ENCODE measurements at places on chromosomes 3 and 15.

DNA sequence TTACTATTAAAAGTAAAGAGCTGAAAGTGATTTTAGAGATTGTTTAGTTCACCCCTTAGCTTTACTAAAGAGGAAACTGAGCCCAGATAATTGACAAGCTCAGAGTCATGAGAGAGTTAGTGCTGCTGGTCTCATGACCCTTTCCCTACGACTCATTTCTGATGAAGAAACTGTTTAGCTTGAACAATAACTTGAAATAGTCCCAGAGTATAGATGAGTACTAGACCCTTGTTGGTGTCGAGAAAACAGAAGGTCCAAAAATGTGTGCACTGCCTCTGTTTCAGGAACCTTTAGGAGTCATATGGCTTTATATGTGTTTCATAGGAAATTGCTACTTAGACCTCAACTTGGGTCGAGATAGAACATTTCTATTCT is 58.2 kb downstream of the IL16 start:
- no peak for DNase-seq

DNA sequence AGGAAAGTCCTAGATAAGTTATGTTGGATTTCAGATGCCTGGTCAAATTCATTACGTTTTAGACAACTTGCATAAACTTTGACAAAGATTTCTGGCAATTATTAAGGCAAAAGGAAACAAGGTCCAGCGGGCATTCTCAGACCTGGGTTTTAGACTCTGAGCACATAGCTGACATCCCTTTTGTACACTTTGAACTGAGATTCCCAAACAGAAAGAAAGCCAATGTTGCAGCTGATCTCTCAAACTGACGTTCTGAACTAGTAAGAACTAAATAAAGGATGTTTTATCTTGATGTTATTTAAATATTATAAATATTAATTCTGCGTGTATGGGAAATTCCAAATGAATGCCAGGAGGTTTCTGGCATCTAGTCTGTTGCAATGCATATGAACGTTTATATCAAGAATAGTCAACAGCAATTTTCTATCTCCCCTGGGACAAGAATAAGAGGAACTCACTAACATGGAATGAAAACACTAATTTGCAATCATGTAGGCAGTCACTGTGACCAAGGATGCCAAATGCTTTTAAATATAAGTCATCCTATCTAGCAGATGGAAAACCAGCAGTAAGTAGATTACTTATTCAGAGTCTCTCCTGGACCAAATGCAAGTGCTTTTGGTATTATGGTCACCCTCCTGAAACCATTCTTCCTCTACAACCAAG is 202.1 kb downstream of the GREM1 start:
- DNase-seq: no peak

GRCh38 chr3:13022348-13023234 is 50.6 kb downstream of the IQSEC1 start:
- DNase-seq: peak; percentile 93

DNA sequence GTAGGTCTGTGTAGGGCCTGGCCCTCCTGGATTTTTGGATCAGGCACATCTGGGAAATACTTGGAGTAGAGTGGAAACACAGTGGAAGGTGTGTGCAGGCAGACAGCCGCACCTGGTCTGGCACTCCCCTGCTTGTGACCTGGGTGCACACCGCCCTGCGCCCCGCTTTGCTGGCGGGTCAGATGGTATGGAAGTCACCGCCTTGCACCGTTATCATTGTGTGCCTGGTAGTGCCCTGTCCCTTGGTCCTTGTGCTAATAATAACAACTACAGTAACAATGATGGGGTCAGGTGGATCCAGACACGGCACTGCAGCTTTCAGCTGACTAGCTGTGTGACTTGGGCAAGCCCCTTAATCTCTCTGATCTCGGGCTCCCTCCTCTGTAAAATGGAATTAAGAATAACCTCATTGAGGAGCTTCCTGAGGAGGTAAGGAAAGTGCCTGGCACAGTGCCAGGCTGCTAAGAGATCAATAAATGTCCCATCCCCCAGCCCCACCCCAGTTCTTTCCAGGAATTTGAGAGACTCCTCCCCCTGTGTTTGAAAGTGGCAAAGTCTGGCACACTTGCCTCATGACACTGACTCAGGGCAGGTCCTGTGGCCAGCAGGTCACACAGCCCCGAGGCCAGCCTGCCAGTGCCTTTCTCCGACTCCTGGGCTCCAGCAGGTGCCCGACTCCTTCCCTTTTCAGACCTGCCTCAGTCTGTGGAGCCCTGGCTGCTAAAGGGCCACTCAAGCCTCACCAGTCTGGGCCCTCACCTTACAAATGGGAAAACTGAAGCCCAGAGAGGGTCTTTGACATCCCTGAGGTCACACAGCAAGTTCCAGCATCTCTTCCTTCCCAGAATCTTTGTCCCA is 9.8 kb downstream of the ISG20 start:
- DNase-seq: no peak

DNA sequence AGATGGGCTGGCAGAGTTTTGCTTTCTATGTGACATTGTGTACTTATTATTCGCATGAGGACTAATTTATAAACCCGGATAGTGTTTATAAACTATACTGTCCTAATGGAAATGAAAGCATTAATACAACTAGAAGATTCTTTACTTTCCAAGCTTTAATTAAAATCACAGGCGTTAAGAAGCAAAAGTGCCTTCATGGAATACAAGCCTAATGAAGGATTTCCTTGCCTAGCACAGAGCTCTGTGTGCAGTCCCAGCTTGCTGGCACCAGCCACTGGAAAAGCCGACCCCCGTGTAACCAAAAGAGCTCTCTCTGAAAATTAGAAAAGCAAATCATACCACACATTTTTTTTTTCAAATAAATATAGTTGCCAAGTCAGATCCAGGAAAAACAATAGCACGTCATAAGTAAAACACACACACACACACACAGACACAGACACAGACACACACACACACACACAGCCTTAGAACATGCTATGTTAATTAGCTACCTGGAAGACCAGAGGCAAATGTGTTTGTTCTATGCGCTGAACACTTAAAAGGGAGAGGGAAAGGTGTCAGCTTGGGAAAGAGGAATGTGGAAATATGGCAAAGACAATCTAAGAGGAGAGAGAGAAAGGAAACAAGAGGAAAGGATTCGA is 1084.2 kb downstream of the TUSC7 start:
- no peak for DNase-seq

DNA sequence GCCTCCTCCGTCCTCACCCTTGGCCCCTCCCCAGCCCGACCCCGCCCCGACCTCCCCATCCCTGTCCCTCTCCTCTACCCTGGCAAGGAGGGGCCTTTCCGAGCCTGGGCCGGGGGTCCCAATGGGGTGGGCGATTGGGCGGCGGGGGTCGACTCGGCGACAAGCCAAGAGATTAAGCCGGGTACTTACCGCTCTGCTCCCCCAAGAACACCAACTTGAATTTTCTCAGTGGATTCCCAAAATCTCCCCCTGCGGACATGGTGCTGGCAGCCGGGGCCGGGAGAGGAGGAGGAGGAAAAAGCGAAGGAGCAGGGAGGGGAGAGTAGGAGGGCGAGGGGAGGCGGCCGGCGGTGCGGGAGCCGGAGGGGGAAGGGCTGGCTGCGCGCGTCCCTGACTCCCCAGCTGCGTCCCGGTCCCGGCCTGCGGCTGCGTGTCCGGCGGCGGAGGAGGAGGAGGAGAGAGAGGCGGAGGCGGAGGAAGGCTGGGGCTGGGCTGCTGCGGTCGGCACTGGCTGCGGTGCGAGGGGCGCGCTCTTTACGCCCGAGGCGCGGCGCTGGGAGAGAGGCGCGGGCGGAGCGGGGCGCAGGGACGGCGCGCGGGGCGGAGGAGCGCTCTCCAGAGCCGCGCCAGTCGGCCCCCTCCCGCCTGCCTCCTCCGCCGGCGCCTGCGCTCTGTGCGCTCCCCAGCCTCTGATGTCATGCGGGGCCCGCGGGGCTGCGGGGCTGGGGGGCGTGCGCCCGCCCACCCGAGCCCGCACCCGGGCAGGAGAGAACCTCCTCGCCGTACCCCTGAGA is at the start of gene RAB6B:
Gene RAB6B, minus strand, starts transcription at position 675 of the 794 bp plus-strand sequence. Its CDS starts 416 bp downstream, at position 259.
- peak; percentile 25 for DNase-seq

- DNase-seq: no peak
Observed at GRCh38 chr3:24201301-24201700, 256.2 kb downstream of the NR1D2 start.
